Activated naive CD8-positive, alpha-beta T cell treated with anti-CD3 and anti-CD28 coated beads, Interleukin-2, amount 50 U/mL, for 24 hours (primary cell): ENCODE measurements at places on chromosomes 12 and 14.

DNA sequence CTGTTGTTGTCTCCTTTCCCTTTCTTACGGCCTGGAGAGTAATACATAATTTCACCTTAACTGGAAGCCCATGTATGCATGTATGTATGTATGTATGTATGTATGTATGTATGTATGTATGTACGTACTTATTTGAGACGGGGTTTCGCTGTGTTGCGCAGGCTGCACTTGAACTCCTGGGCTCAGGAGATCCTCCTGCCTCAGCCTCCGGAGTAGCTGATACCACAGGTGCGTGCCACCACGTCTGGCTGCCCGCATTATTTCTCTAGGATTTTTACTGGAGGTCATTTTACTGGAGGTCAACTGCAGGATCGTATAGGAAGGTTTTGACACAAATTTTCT, 644 bp upstream of the OS9 start:
- H3K36me3 ChIP-seq, result peaks cover 15% of the 10 kb centered on the region
- no peak for DNase-seq
- no peak overlapping the region for H3K4me3 ChIP-seq
- peaks cover 10% of the 10 kb centered on the region for H3K27me3 ChIP-seq
- no peak overlapping the region for H3K27ac ChIP-seq

- DNase-seq, result no peak
- no peaks in the 10 kb centered on the region for H3K27me3 ChIP-seq
- H3K36me3 ChIP-seq, result peaks cover 2% of the 10 kb centered on the region
- no peaks in the 10 kb centered on the region for H3K4me1 ChIP-seq
- H3K4me3 ChIP-seq, result no peak overlapping the region
- H3K27ac ChIP-seq, result no peak overlapping the region
Measured at GRCh38 chr12:79223210-79223609, 358.6 kb downstream of the SYT1 start.

GRCh38 chr12:34119366-34119765, 97.1 kb downstream of the ALG10 start:
- H3K36me3 ChIP-seq, result no peaks in the 10 kb centered on the region
- no peak overlapping the region for H3K27ac ChIP-seq
- H3K4me3 ChIP-seq, result no peak overlapping the region
- H3K27me3 ChIP-seq, result no peaks in the 10 kb centered on the region
- no peak for DNase-seq
- no peaks in the 10 kb centered on the region for H3K4me1 ChIP-seq

DNA sequence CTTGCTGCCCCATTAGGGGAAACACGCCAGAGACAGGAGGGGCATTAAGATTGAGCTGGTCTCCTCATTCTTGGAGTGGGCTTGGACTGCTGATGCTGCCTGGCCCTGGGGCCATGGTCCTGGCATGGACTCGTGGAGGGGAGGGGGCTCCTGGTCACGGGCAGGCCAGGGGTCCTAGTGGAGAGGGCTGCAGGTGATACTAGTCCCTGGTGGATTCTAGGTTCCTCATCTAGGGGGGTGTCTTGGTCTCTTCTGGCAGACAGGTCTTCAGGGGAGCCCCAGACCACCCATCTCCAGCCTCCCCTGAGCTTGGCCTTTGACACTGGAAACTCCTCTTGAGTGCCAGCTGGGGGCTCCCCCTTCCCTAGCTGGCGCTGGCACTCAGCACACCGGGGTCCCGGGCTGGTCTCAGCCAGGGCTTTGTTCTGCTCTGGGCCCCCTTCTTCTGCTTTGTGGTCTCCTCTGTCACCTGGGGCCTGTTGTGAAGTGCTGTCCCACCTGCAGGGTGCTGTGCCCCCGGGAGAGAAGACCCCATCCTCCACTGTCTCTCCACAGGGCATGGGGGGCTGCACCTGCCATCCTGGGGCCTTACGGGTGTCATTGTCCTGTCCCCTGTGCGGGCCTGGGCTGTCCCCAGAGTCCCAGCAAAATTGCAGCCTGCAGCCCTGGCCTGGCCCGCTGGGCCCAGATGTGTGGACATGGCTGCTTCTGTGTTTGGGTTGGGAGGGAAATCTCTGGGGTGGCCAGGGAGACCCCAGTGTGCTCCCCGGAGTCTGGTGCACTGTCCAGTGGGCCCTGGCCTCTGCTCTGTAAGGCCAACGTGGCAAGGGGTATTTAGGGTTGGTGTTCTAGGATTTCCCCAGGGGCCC, 2.3 kb downstream of the KIF26A start:
- no peak for DNase-seq
- H3K4me1 ChIP-seq, result peaks cover 3% of the 10 kb centered on the region
- H3K27me3 ChIP-seq, result peaks cover 11% of the 10 kb centered on the region

DNA sequence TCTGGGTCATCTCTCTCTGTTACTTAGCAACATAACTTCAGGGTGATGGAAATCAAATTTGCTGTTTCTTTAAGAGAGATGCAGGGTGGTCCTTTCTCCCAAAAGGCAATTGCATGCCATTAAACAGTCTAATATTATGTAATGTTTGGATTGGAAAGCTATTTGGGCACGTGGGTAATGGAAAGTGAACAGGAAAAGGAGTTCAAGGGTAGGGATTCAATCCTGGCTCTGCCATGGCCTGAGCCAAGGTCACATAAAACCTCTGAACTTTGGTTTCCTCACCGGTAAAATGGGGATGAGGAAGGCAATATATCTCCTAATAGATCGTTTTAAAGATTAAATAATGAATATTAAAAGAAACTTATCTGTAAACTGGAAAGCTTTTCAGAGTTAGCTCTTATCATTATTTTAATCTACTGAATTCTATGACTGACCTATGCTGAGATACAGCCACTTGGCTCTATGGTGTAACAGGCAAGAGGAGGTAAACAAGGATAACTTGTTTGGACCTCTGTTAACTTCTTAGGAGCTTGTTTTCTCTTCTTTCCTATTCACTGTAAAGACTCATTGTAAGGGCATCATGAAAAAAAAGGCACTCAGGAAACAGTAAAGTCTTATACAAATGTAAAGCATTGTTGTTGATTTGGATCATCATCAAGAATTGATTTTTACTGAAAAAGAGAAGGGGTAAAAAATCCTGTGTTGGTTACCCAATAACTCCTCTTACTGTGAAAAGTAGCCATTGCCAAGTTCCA, 55.7 kb upstream of the OVCH1 start:
- H3K4me1 ChIP-seq, result no peaks in the 10 kb centered on the region
- no peak overlapping the region for H3K4me3 ChIP-seq
- DNase-seq, result no peak
- no peaks in the 10 kb centered on the region for H3K36me3 ChIP-seq

DNA sequence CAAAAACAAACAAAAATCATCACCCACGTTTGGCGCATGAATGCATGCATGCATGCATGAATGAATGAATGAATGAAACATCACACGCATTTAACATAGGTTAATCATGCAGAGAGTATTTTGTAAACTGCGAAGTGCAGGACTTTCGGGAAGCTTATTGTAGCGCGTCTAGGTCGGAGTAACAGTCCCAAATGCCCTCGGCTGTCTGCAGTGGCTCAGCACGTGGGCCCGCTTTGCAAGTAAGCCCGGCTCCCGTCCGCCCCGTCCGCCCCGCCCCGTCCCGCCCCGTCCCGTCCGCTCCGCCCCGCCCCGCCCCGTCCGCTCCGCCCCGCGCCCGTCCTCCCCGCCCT, 263 bp upstream of the IFT81 start:
- no peaks in the 10 kb centered on the region for H3K36me3 ChIP-seq
- H3K4me3 ChIP-seq, result peak overlapping the region; percentile 85
- H3K27me3 ChIP-seq, result peaks cover 2% of the 10 kb centered on the region
- peak overlapping the region; percentile 31 for H3K27ac ChIP-seq

- peak overlapping the region; percentile 90 for H3K27ac ChIP-seq
- peak overlapping the region; percentile 68 for H3K4me3 ChIP-seq
- DNase-seq, result peak; percentile 54
- peaks cover 20% of the 10 kb centered on the region for H3K36me3 ChIP-seq
- H3K4me1 ChIP-seq, result peaks cover 64% of the 10 kb centered on the region
Measured at GRCh38 chr12:10392394-10392930, 2.6 kb upstream of the KLRK1 start.

- peaks cover 36% of the 10 kb centered on the region for H3K4me1 ChIP-seq
- H3K27me3 ChIP-seq, result no peaks in the 10 kb centered on the region
- peak overlapping the region; percentile 87 for H3K4me3 ChIP-seq
- DNase-seq, result no peak
Measured at GRCh38 chr12:2690348-2691005, 104.3 kb upstream of the FKBP4 start.

DNA sequence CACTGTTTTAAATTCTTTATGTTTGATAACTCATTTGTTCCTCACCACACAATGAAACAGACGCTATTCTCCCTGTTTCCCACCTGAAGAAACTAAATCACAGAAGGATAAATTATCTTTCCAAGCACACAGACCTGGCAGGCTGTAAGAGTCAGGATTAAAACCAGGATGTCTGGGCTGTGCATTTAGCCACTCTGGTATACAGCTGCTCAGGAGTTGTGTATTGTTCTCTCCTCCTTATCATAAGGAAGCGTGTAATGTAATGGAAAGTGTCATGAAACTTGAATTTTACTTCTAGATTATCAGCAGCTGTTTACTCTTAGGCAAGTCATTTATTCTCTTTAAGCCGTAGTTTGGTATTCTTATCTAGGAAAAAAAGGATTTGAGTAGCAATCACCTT, 154.8 kb upstream of the LRIG3 start:
- no peak for DNase-seq
- H3K27me3 ChIP-seq, result no peaks in the 10 kb centered on the region
- no peaks in the 10 kb centered on the region for H3K4me1 ChIP-seq
- no peak overlapping the region for H3K27ac ChIP-seq
- no peak overlapping the region for H3K4me3 ChIP-seq

- no peak for DNase-seq
- no peaks in the 10 kb centered on the region for H3K36me3 ChIP-seq
- no peak overlapping the region for H3K4me3 ChIP-seq
- no peaks in the 10 kb centered on the region for H3K4me1 ChIP-seq
- no peaks in the 10 kb centered on the region for H3K27me3 ChIP-seq
Measured at GRCh38 chr12:2460051-2460670, 334.6 kb upstream of the FKBP4 start.

- H3K27ac ChIP-seq, result peak overlapping the region; percentile 78
- H3K27me3 ChIP-seq, result peaks cover 21% of the 10 kb centered on the region
- no peaks in the 10 kb centered on the region for H3K36me3 ChIP-seq
- peak; percentile 49 for DNase-seq
- H3K4me3 ChIP-seq, result peak overlapping the region; percentile 80
Measured at GRCh38 chr12:122022393-122023338, 982 bp downstream of the BCL7A start.

GRCh38 chr12:49296836-49297694, 2.1 kb downstream of the PRPH start:
- H3K27me3 ChIP-seq, result peaks cover 57% of the 10 kb centered on the region
- no peak overlapping the region for H3K27ac ChIP-seq
- H3K4me3 ChIP-seq, result peak overlapping the region; percentile 34
- DNase-seq, result peak; percentile 50
- H3K4me1 ChIP-seq, result peaks cover 19% of the 10 kb centered on the region

DNA sequence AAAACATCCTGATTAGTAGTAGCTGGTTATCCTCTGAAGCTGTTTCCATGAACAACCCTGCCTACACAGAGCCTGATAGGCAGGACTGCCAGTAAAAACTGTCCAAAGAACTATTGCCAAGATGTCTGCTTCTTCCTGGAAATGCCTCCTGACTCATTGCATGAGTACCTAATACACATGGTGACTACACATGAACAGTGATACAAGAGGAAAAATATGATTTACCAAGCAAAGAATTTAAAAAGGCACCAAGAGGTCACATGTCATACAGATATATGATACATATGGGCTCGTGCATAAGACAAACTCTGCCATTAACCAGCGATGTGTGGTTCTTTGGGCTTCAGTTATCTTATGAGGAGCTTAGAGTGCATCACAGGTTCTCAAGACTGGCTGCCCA, 552.3 kb downstream of the SLC16A7 start:
- no peak for DNase-seq
- H3K4me3 ChIP-seq, result no peak overlapping the region
- H3K4me1 ChIP-seq, result no peaks in the 10 kb centered on the region
- H3K27me3 ChIP-seq, result no peaks in the 10 kb centered on the region
